ENCODE measurements at places on chromosomes 2 and 18.

GRCh38 chr2:232388324-232388891, 9.9 kb downstream of the ALPP start:
- no peak for DNase-seq

DNA sequence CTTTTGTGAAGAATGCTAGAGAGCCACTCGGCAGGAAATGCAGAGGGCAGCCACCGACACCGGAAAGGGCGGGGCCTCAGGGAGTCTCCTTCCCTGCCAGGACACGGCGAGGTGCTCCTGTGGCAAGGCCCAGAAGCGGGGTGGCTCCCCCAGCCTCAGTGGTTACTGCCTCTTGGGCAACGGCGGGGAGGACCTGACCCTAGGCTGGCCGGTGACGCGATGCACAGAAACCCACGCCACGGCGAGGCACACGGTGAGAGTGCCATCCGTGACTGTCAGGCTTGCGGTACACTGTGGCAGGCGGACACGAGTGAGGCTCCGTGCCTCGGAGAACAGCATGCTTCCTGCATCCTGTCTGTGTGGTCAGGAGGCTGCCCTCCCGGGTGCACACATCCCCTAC, 47.8 kb downstream of the ZAP70 start:
- DNase-seq: no peak

DNA sequence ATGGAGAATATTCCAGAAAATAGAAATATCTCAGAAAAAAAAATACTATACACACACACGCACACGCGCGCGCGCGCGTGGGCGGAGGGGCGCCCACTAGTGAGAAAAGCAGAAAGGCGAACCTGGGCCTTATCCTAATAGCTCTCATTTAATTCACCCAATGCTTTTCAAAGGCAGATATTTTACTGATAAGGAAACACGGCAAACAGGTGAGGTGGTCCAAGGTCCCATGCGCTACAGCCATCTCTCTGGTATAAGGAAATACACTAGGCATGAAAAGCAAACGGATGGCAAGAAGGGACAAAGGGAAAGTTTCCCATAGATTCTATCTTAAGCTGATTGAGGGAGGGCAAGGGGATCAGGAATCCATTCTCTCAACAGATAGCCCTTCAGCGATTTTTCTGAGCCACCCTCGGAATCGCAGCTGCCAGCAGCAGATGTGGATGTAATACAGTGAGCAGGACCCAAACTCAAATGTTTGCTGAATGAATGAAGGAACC, 136.7 kb downstream of the TMEM247 start:
- peak; percentile 49 for DNase-seq

GRCh38 chr18:42801706-42802105, 313.8 kb downstream of the RIT2 start:
- no peak for DNase-seq

DNA sequence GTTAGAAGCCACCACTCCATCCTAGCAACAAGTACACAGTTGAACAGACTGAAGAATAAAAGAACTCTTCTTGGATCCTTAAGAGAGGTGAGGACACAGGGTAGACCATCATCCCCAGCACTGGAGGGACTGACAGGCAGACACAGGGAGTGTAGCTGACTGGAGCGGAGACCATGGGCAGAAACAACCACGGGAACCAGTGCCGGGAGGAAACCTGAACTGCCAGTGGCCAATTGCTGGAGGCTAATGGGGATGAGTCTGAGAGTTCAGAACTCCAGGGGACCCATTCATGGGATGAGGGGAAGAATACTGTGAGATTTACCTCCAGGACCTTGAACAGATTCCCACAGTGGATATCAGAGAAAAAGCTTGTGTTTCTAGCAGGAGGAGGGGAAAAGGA, 76.8 kb downstream of the HS6ST1 start:
- DNase-seq: no peak

- DNase-seq: no peak
Measured at GRCh38 chr2:70808983-70809958, 11.1 kb downstream of the CLEC4F start.

All from inflammatory macrophage (primary cell).